ENCODE measurements at places on chromosomes 7 and 10.

DNA sequence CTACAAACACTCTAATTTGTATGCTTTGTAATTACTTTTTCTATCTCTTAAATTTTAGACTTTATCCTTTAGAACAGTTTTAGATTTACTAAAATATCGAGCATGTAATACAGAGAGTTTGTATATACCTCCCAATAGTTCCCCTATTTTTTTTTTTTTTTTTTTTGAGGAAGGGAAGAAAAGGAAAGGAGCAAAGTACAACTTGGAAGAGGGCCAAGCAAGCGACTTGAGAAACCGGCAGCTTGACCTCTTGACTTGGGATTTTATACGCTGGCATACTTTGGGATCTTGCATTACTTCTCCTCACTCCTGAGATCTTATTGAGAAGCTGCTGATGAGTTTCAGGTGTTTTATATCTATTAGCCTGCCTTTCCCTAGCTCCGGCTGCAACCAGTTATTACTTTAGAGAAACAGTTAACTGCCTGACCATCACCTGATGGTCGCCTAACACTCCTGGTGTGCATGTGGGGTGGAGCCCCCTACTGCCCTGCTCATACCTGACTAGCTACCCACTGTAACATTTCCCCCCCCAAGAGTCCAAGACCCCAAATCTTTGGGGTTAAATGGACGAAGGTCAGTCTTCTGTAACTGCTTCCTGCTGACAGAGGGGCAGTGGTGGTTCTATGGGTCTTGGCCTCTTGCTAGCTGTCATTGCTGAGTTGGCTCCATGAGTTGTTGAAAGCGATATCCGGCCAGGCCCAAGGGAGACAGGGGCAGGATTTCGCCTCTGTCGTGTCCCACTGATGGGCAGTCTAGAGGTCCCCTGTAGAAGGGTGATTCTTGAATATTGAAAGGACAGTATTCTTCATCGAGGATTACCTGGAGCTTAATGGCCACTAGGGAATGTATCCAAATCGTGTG lies 28.5 kb downstream of the MKLN1 start:
- no peak for DNase-seq

DNA sequence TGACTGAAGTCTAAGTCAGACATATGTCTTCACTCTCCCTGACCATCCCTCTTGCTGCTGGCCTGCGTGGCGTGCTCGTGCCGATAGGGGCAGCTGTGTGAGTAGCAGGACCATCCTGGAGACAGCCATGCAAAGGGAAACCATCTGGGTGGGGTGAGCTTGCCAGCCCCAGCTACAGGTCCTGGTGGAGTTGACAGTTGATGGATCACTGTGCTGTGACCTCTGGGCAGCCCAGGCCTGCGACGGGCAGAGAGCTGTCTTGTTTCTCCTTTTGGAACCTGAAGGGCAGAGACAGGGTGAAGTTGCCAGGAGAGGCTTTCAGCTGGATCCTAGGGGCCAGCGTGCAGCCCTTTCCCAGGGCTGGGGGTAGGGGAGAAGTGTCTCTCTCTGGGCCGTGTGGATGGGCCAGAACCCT lies 44.7 kb downstream of the GRK5 start:
- DNase-seq = no peak

DNA sequence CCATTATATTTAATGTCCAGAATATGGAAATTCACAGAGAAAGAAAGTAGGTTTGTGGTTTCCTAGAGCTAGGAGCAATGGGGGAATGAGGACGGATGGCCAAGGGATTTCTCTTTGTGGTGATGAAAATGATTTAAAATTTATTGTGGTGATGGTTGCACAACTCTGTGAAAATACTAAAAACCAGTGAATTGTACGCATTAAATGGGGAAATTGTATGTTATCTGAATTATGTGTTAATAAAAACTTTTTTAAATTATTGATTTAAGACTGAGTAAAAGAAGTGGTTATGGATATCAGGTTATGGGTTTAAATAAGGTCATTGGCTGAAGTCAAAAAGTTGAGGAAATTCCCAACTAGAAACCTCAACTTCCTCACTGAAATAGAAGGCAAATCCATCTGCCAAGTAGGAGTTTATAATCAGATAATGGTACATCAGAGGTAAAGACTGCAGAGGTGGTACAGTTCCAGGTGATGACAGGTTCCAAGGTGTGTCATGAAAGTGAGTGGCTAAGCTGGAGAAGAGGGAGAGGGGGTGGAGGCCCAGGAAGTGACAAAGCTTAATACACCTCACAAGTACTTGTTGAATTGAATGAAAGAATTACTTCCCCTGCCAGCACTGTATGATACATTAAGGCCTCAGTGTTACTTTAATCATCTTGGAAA lies 68.9 kb upstream of the CCDC71L start:
- no peak for DNase-seq

DNA sequence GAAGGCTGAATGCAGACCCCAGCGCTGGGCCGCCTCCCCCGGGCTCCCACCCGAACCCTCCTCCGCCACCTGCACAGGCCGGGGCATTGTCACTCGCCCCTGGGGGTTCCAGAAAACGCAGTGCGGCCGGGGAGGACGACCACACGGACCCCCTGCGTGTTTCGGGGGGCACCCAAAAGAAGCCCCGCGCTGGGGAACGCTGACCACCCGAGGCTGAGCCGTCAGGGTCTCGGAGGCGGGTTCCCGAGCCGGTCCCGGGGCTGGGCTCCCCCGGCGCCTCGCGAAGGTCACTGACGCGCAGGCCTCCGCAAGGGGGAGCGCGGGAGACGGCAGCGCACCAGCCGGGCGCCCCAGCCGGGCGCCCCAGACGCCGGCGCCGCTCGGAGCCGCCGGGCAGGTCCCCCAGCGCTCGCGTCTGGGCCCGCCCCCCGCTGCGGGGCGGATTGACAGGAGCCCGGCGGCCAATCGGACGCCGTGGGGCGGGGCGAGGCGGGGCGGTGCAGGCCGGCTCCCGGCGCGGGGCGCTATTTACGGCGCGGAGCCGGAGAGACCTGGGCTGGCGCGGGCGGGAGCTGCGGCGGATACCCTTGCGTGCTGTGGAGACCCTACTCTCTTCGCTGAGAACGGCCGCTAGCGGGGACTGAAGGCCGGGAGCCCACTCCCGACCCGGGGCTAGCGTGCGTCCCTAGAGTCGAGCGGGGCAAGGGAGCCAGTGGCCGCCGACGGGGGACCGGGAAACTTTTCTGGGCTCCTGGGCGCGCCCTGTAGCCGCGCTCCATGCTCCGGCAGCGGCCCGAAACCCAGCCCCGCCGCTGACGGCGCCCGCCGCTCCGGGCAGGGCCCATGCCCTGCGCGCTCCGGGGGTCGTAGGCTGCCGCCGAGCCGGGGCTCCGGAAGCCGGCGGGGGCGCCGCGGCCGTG lies at the start of gene BAMBI:
BAMBI (plus strand) TSS at position 554 of the 920 bp plus-strand sequence. CDS start 377 bp downstream, outside the sequence.
- DNase-seq = peak; percentile 96

DNA sequence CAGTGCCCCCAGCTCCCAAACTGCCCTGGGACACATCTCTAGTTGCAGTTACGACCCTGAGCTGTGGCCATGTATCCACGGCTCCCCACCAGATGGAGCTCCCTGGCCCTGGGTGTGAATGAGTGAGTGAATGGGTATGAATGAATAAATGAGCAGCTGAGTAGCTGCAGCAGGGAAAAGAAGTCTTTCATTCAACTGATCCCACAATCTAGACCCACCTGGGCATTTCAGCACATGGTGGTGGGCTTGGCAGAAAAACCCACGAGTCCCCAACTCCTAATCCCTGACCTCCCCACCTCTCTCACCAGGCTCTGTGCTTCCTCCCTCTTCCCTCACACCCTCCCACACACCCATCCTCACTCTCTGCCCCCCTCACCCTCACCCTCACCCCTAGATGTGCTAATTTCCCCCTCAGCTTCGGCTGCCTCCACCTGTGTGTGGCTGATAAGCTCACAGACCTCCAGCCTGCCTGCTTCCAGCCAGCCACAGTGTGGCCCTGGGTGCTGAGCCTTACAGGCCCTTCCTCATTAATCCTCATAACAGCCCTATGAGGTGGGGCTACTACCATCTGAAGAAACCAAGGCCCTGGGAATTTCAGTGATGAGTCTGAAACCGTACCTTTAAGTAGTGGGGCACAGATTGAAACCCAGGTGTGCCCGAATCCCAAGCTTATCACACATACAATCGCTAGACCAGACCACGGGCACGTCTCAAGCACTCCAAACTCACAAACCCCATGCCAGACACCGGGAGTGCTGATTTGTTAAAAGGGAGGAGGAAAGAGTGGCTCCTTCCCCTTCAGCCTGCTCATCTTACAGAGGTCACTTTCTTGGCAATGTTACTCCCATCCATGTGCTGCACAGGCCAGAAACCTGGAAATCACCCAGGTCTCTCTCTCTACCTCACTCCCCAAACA lies 2.2 kb upstream of the ATP6V1F start:
- no peak for DNase-seq

- no peak for DNase-seq
Measured at GRCh38 chr7:2738766-2739549, 51.0 kb downstream of the AMZ1 start.

GRCh38 chr10:69851306-69851705 lies 49.6 kb downstream of the COL13A1 start:
- DNase-seq = no peak

- DNase-seq = no peak
Measured at GRCh38 chr10:89224739-89225443, 17.8 kb upstream of the CH25H start.

DNA sequence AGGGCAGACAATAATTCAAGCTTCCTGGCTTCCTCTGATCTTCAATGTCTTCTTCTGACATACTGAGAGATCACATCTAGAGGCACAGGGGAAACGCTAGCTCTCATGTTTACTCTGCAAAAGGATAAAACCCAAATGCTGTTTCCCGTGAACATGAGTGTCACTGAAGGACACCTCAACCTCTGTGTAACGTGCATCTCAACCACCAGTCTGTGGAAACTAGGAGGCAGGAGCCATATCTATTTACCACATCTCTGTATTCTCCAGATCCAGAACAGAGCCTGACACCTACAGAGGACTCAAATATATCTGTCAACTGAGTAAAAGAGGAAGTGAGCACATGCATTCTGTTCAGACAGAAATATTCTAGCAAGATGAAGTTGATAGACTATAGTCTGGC lies 140.3 kb upstream of the TARP start:
- no peak for DNase-seq

GRCh38 chr10:117186832-117187615 lies 10.3 kb upstream of the KCNK18 start:
- DNase-seq = no peak

GRCh38 chr7:142806022-142806356 lies 35.2 kb downstream of the PRSS2 start:
- DNase-seq = no peak

- DNase-seq = no peak
Measured at GRCh38 chr10:6136215-6137201, 47.7 kb downstream of the RBM17 start.

DNA sequence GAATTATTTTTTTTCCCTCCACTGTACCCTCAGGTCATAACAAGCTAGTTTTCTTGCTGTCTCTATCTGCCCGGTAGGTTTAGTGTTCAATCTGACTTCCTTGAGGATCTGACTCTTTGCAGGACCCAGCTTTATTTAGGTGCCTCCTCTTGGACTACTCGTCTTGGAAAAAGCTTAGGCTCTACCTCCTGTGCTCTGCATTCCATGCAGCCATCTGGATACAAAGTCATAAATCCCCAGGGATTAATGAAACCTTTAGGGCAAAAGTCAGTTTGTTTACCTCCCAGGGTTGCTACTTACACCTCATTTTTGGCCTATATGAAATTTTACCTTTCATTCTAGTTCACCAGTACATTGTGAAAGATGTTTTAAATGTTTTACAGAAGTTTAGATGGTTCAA lies 8.0 kb downstream of the STAG3 start:
- DNase-seq = no peak

DNA sequence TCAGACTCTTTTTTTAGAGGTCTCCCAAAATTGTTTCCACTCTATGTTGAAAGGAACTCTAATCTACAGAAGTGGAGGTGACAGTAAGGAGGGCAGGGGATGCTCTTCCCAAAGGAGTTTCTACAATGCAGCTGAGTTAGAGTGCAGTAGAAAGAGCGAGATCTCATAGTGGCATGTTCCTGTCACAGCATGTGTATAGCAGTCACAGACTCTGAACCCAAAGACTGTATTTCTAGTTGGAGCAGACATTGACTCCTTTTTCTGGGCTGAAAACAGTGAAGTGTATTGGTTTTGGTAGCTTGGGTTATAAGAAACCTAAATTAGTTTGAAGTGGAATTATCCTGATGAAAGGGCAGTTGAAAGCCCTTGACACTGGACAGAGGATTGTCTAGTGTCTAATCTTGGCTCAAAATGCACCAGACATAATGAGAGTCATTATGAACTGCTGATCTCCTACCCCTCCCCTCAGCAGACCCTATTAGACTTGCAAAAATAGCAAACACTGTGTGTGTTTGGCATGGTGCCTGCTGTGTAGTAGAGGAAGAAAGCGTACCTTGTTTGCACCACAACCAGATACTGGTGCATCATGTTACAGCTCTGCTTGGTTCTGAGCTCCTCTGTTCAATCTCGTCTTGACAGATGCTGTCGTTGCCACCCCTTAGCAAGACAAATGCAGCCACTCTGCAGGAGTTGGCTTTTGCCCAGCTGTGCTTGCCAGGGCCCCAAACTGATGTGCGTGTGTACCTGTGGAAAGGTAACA lies 336.0 kb downstream of the AUTS2 start:
- DNase-seq = no peak

DNA sequence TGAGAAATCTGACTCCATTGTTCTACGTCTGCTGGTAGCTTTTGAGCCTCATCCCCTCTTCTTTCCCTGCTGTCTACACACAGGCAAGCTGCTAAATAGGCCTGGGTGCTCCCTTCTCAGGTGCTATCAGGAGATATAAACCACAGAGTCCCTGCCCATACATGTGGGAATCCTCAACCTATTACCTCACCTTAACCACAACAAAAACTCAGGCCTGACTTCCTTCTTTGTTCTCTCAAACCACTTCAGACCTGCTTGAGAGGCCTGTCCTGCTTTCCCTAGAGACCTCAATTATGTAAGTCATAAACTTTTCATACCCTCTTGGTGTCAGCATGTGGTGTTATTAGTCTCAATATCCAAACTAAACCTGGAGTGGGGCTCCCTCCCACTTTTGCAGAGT lies 75.0 kb upstream of the MAGI2 start:
- no peak for DNase-seq

- DNase-seq = no peak
Measured at GRCh38 chr10:16816830-16817124, 447 bp downstream of the RSU1 start.

GRCh38 chr7:124856299-124856888 lies 73.2 kb downstream of the POT1 start:
- DNase-seq = no peak

- no peak for DNase-seq
Measured at GRCh38 chr7:157355784-157356511, 19.1 kb downstream of the DNAJB6 start.

- no peak for DNase-seq
Measured at GRCh38 chr7:84009051-84009450, 185.5 kb downstream of the SEMA3A start.

All from mesothelial cell of epicardium (in vitro differentiated cells).